ENCODE measurements at places on chromosomes 4 and X. TPM values are rescaled to one million over a fixed set of nuclear protein-coding genes. Genes with fewer than 3 reads are reported as not detected.

GRCh38 chrX:154114652-154115051, 17.1 kb upstream of the MECP2 start:
- DNase-seq = no peak

MID1IP1 gene
- total RNA-seq = 45.6 TPM

DNA sequence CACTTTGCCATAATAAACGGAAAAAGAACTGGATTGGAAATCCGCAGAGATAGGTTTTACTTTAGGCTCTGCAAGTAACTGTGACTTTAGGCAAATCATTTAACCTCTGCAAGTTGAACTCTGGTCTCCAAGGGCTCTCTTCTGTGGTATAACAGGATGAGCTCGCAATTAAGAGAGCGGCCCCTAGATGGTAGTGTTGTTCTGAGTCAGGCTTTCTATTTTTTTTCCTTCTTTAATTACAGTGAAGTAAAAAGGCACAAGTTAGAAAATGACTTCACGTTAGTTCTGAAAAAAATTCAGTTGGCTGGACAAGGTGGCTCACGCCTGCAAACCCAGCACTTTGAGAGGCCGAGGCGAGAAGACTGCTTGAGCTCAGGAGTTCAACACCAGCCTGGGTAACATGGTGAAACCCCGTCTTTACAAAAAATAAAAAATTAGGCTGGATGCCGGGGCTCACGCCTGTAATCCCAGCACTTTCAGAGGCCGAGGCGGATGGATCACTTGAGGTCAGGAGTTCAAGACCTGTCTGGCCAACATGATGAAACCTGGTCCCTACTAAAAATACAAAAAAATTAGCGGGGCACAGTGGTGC, 18.0 kb downstream of the RPS3A start:
- DNase-seq = peak; percentile 49

NR3C2 gene
- 50.7 TPM for total RNA-seq
